ENCODE measurements at places on chromosomes 11 and 22.

DNA sequence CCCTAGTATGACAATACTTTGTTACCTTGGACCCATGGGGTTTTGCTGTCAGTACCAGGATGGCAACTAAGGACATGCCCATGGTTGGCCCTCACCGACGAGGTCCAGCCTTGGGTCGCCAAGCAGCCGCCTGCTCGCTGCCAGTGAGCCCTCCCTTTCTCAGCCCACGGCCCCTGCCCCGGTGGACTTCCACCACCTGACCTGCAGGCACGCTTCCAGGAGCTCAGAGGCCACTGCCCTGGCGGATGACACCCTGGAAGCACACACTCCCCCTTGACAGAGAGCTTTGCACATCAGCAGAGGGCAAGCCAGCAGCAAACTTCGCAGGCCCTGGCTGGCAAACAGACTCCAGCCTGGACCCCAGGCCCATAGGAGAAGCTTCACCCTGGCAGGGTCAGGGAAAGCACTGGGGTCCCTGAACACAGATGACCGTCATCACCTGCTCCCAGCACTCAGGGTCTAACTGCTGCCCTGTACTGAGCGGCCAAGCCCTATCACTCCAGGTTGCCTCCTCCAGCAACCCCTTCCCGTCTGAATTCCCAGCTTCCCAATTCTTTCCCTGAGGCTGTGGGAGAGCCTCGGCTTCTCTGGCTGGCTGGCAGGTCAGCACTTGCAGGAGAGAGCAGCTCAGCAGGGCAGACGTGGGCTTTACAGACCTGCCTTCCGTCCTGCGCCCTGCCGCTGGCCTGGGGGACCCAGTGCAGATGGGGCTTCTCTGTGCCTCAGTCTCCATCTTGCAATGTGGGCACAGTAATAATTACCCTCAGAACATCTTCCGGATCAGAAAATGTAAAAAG, 2.7 kb upstream of the PPARA start:
- no peak for DNase-seq

DNA sequence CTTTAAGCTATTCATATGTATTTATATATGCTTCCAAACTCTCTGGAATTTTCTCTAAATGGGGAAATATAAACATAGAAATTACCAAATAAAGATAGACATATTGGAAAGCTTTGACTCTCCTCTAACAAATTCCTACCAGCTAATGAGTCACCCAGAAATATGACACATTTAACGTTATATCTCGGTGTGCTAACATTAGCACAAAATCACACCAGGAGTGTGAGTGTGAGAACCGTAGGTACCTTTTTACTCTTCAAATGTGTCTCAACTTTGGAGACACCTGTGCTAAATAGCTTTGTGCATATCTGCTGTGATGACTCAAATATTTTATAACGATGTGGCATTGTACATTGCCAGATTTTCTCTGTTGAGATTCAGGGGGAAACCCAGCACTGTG, 714.4 kb downstream of the METTL15 start:
- DNase-seq, result no peak

DNA sequence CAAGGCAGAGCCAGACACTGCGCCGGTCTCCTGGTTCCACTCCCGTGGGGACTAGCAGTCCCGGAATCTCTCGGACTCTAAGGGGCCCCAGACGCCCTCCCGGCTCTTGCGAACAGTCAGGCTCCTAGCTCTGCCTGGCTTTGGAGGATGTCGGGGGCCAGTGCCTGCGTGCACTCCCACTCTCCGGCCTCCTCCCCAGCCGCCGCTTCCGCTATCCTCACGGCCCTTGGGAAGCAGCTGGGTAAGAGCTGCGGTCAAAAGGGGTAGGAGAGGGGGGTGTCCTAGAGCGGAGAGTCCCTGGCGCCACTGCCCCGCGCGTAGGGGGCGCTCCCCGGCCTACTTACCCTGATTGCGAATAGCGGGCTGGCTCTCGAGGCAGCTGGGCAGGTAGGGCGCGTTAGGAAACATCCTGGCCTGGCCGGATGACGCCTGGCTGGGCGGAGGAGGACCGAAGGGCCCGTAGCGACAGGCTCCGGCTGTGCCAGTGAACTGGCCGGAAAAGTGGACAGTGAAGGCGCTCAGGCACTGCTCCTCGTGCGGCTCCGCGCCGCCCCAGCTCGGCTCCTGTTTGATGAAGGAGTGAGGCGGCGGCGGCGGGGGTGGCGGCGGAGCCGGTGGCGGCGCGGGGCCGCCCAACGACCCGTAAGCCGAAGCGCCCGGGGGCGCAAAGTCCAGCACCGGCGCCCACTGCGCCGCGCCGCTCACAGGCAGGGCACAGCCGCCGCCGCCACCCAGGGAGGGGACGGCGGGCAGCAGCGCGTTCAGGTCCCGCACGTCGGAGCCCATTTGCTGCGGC, 785 bp downstream of the WT1 start:
- no peak for DNase-seq

DNA sequence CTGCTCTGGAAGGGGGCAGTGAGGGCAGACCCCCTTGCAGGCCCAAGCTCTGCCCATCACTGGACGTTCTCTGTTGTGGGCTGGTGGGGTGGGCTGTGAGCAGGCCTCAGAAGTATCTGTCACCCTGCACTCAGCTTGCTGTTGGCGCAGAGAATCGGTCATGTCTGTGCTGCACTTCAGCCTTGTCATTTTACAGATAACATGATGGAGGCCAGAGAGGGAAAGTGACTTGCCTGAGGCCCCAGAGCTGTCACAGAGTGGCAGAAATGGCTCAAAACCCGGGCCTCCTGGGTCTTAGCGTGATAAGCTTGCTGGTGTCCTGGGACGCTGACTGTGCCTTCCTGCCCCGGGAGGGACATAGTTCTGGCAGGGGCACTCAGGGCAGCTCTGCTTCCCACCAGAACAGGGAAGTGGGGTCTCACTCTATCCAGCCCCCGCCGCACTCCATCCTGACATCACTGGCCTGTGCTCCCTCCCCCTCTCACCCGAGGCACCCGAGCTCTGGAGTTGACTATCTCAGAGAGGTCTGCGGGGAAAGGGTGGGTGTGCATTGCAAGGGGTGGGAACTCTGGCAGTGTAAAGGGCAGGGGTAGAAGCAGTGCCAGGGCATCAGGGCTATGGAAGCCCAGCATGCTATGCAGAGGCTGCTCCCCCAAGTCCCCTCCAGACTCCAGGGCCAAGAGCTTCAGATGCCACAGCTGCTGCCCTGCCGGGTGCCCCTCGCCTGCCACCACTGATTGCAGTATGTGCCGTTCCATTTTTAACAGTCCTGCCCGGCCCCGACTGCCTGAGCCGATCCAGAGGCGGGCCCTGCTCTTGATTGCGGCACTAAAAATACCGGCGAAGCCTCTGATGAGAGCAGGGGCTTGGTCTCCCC, 50.4 kb upstream of the NECTIN1 start:
- no peak for DNase-seq

DNA sequence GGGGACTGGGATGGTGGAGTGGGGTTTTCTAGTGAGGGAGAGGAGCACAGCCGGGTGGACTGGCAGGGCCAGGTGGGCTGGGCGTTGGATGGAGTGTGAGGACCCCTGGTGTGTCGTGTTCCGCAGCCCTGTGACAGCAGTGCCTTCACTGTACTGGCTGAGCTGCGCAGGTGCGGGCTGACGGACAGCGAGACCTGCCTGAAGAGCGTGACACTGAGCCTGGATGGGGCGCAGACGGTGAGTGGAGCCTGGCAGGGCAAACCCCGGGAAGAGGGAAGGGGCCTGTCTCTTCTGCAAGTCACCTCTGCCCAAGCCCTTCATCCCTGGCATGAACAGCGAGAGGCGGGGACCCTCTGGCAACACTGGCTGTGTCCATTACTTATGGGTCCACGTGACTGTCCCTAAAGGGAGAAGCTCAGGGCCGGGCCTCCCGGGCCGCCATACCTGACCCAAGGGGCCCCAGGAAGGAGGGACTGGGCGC, 10.0 kb downstream of the MUC5AC start:
- no peak for DNase-seq

- DNase-seq, result no peak
These were observed 6.9 kb downstream of the AP5B1 start for GRCh38 chr11:65773784-65774411.

DNA sequence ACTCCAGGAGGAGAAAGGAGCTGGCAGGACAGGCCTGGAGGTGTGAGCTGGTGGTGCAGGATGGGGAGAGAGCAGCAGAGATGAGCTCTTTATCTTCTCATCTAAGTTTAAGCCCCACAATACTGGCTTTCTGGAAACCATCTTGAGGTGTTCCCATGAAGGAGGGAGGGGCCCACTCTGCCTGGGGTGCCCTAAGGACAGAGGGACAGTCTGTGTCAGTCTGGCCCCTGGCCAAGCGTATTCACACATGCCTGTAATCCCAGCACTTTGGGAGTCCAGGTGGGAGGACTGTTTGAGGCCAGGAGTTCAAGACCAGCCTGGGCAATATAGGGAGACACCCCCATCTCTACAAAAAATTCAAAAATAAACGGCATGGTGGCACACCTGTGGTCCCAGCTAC, 8.9 kb downstream of the SERHL2 start:
- DNase-seq, result no peak

DNA sequence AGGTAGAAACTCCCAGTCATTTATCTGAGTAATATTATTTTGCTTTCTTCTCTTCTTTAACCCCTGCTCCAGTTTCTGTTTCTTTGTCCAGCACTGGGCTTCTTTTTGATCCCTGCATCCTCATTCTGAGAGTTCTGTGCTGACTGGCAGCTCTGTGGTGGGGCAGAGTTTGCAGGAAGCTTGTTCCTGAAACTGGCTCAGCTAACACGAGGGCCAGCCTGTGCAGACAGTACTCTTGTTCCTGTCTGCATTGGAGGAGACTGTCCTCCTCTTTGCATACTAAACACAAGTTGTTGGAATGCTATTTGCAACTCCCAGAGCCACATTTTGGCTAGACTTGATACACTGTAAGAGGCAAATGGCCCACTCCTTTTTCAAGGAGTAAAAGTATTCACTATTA, 93.1 kb upstream of the HORMAD2 start:
- DNase-seq, result peak; percentile 75

GRCh38 chr11:93747122-93747521, 5.7 kb downstream of the C11orf54 start:
- DNase-seq, result no peak

GRCh38 chr22:31947296-31947695, 3.0 kb downstream of the YWHAH start:
- DNase-seq, result peak; percentile 46

DNA sequence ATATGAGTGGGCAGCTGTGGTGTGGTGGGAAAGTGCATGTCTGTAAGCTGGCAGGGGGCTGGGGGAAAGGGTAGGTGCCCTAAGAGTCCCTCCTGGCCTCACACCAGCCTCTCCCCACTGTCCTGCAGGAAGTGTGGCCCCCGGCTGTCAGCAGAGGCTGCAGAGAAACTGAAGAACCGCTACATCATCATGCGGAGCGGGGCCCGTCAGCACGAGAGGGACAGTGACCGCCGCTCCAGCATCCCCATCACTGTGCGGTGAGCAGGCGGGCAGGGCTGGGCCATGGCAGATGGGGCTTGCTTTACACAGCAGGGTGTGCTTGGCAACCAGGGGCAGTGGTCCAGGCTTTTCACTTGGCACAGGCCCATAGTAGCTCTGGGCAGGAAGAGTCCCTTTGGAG, 19.8 kb downstream of the MCM5 start:
- DNase-seq, result no peak

All from inflammatory macrophage (primary cell).